ENCODE measurements at places on chromosomes 4 and X. TPM values are rescaled to one million over a fixed set of nuclear protein-coding genes. Genes with fewer than 3 reads are reported as not detected.

Gene UTP3
- total RNA-seq, result 28.0 TPM

Gene GLUD2
- 0.72 TPM for total RNA-seq

Gene AFM
- not detected for total RNA-seq

Gene TASL
- total RNA-seq, result not detected

Gene DMRTC1
- total RNA-seq, result not detected

Gene GAGE12E
- not detected for total RNA-seq

Gene DHX15
- total RNA-seq, result 163 TPM

Gene HS3ST1
- total RNA-seq, result 2.5 TPM

Gene RIPPLY1
- not detected for total RNA-seq

Gene SLC16A2
- total RNA-seq, result 5.3 TPM

Gene CHRDL1
- 56.2 TPM for total RNA-seq

DNA sequence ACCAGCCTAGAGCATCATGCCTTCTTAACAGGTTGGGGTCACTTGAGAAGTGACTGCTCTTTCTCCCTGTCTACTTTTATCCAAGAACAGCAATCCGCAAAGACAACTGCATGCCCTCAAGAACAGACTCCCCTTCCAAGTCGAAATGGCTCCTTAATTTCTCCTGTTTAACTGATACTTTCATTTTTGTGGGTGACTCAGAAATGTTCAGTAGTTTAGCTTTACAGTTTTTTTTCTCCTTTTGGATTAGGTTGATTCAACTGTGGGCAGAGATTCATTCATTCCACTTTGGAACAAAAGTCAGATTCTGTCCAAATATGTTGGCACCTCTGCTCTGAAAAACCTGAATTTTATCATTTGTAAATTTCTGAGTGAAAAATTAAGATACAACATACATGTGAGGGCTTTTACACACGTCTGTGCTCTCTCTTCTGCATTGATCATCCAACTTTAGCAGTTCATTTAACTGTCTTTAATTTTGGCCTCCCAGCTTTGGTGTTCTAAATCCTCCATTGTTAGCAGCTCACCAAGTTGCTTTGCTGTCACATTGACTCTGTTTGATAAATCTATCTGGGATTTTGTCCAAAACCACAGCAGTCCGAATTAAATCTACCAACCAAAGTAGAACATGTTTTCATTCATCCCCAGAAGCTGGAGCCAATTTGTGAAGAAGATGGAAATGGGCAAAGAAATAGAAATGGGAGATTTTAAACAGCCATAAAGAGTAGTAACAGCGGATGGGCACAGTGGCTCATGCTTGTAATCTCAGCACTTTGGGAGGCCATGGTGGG is 50.0 kb downstream of the HOPX start:
- no peak for DNase-seq

DNA sequence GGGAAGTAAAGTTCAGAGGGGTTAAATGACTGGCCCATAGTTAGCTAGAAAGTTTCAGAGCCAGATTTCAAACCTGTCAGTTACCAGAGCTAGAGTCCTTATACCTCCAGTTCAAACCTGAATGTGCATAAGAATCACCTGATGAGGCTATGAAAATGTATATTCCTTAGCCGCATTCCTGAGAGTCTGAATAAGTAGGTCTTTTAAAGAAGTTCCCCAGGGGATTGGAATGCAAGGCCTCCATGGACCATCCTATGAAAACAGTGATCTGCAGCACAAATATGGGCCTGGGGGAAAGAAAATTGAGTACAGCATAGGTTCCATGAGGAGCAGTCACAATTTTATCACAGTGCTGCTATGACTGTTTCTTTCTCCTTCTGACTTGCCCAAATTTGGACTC is 263.9 kb upstream of the CXorf66 start:
- no peak for DNase-seq

DNA sequence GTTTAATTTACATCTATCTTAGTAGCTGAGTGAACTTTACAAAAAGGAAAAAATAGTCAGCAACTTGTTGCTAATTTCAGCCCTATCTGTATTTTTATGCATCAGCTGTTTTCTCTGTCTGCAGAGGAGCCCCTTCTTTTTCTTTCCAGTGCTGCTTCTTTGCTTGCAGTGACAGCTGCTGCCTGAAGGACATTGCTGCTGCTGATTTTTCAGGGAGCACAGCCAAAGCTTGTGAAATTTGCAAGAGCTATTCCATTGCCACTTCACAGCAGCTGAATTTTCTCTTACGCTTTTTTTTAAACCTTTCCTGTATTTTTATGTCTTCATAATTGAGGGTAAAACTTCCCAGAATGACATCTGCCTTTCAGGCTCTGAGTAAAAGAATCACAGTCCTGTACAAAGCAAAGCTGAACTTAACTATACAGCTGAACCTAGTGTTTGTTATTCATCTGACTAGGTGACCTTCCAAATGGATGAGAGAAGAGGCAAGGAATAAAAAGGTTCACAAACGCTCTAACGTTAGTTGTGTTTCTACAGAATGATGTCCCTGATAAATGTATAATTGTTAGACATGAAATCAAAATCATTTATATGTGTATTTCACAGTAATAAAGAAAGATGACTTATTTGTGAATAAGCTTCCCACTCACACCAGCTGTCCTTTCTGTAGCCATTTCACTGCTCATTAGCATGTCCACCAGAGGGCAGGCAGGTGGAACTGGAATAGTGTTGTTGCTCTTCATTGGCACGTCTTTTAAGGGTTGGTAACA is 541.4 kb downstream of the ADGRL3 start:
- no peak for DNase-seq

- DNase-seq, result no peak
Observed at GRCh38 chr4:10535912-10536311, 78.7 kb upstream of the ZNF518B start.

DNA sequence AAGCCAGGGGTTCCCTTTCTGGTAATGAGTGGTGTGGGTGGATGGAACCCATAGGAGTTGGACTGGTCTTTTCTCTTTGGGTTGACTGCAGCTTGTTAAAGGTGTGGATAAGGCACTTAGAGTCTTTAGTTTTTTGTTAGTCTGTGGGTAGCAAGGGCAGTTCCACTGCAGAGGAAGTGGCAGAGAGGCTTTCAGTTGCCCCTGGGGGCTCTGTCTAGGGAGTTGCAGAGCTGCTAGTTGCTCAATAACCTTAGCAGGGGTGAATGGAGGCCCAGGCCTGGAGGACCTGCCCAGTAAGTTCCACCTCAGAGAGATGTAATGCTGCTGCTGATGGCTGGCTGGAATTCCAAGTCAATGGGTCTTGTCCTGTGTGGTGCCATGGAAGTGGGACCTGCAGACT is 282.6 kb upstream of the NDST4 start:
- no peak for DNase-seq

GRCh38 chr4:30838331-30838730 is 118.2 kb downstream of the PCDH7 start:
- no peak for DNase-seq

GRCh38 chr4:122762520-122762919 is 30.0 kb downstream of the BBS12 start:
- no peak for DNase-seq

DNA sequence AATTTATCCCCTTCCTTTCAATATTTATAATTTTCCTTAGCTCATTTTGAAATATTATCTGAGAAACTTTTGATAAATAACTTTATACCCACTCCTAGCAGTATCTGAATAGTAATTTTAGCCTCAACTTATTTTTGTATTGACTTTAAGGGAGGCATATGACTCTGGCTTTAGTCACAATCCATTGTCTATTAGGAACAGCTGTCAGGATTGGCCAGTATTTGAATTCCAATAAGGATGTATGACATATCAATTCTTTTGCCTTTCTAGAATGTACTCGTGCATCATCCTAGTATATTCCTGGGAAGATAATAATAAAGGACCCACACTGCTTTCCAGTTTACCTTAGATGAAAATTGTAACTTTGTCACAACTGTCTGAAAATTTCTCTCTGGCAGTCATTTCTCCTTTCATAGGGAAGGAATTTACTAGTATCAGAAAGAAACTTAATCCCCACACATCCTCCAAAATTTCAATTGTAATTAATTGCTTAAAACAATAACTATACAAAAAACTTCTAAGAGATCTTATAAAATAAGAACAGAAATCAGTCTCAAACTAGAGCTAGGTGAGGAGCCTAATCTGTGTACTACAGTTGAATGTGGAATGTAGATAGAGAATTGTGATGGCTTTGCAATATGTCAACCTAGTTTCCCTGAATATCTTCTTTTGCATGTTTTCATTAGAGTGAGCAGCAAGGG is 121.0 kb upstream of the EPHA5 start:
- DNase-seq, result no peak

GRCh38 chr4:113682730-113683537 is 78.6 kb downstream of the CAMK2D start:
- no peak for DNase-seq

DNA sequence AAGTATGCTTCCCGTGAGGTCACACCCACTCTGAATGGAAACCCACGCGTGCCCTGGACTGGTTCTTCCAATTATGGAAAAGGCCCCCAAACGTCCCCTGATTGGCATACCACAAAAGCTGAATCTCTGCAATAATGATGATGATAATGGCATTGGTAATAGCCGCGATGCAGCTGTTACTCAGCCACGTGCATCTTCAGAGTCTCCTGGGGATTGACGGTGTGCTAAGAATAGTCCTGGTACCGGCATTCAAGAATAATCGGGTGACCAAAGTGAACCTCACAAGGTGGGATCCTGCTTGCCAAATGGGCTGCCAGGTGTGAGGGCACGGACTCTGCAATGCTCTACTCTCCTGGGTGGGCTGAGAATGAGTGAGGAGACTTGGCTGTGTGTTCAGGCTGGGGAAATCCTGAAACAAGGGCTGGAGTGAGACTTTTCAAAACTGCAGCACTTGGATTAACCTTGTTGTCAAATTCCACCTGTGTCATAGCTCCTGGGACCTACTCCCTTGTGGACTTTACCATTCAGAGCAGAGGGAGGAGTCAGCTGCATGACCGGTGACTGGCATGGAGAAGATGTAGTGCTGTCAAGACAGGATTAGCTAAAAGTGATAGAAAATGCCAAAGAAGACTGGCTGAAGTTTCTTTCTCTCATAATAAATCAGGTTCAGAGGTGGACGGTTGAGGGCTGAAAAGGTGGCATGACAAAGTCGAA is 615.4 kb downstream of the MID1IP1 start:
- DNase-seq, result no peak

GRCh38 chrX:38151441-38151840 is 69.2 kb downstream of the SRPX start:
- no peak for DNase-seq

DNA sequence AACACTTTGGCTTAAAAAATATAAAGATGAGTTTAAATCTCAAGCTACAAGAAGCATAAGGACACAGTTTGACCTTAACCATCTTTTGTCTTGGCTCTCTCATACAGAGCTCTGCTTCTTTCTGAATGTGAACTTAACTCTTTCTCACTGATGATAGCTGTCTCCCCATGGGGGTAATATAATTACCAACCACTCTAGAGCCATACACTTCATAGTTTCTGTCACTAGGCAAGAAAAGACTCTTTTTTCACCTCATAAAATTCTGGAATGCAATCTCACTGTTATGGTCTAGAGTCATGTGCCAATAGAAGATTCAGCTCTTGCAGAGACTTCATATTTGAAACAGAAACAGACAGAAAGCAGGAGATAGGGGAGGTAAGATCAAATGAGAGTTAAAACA is 481.7 kb upstream of the AGA start:
- no peak for DNase-seq

- DNase-seq, result no peak
Observed at GRCh38 chr4:146643812-146644401, 5.2 kb downstream of the POU4F2 start.

DNA sequence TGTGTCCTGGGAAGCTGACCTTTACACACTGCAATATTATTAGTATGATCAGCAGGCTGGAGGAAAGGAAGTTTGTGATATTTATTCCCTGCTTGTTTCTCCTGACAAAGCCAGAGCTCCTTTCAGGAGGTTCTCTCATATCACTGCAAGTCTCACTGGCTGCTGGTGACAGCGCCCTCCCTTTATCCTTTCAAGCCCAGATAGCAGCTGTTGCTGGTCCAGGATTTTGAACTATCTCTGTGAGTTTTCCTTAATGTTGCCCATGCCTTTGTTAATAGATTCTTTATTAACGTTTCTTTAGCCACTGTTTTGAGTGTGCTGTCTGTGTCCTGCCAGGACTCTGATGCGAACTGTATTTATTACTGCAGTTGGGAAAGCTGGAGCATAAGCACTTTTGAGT is 518.7 kb downstream of the C4orf33 start:
- DNase-seq, result no peak

GRCh38 chr4:12701384-12701783 is 782.8 kb downstream of the RAB28 start:
- DNase-seq, result no peak

DNA sequence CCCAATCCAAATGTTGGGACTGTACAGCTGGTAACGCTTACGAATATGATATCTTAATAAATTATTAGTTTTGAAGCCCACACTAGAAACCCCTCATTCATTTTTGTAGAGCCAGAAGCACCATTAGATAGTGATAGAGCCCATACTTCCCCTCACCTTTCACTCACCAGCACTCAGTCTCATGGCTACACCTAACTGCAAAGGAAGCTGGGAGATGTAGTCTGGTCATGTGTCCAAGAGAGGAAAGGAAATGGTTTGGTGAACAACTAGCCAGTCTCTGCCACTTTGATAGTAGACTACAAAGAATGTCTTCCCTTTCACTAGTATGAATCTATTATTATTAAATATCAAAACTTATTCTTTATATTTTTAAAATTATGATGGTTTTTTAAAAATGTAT is 77.1 kb upstream of the EGFL6 start:
- no peak for DNase-seq

GRCh38 chr4:86338521-86338920 is 21.3 kb downstream of the MAPK10 start:
- no peak for DNase-seq

DNA sequence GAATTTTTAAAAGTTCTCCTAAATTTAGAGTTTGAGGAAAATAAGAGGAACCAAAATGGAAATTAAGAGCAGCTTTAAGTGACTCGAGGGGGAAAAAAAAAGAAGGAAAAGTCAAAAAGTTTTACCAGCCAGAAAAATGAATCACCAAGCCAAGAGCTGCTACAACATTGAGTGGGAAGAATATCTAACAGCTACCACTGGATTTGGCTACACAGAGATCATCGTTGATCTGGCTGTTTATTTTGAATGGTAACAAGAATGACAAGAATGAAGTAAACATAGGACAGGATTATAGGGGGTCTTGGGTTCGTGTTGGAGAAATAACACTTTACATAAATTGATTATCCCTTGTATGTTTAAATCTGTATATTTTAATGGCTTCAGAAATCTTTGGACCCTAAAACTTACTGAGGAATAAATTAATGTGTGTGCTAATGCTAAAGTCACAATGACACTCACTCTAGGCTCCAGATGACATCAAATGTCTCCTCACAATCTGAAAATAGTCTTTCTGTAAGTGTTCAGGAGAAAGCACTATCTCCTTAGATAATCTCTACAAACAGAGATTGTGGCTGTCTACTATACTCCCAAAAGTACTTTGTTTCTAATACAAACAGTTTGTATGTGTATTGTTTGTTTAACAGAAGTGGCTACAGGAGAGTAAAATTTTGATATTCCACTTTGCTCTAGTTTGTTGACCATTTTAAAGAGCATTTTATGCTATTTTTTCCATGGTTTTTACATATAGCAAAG is 3.1 kb upstream of the CSN3 start:
- DNase-seq, result no peak

All from epithelial cell of proximal tubule (primary cell).